Activated CD4-positive, alpha-beta memory T cell treated with anti-CD3 and anti-CD28 coated beads for 36 hours (primary cell): ENCODE measurements at places on chromosomes 2 and 18. TPM values are rescaled to one million over a fixed set of nuclear protein-coding genes. Genes with fewer than 3 reads are reported as not detected.

The SKOR2 gene
- not detected for total RNA-seq

DNA sequence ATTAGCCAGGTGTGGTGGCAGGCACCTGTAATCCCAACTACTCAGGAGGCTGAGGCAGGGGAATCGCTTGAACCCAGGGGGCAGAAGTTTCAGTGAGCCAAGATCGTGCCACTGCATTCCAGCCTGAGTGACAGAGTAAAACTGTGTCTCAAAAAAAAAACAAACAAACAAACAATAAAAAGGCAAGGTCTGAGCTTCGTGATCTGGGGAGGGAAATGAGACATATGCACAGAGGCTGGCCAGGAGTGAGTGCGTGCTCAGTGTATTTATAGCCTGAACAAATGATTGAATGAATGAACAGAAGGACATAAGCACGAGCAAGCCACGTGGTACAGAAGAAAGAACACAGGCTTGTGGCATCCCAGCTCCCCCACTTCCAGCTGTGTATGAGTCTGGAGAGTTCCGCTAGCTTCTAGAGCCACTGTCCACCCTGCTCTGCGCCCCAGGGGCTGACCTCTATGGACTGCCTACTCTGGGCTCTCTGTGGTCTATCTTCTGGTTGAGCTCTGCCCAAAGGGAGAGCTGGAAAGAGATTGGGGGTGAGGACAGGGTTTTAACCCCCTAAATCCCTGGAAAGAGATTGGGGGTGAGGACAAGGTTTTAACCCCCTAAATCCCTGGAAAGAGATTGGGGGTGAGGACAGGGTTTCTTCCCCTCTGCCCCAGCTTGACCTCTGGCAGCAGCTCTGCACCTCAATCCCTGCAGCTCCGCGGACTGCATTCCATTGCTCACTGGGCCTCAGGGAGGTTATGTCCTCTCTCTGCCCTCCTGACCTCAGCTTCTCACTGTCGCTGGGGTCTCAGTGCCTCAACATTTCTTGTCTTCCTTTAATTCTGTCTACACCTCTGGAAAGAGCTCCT is 11.0 kb upstream of the ROCK2 start:
- no peaks in the 10 kb centered on the region for H3K36me3 ChIP-seq
- no peak overlapping the region for H3K4me3 ChIP-seq
- H3K27ac ChIP-seq, result no peak overlapping the region
- DNase-seq, result no peak
- H3K27me3 ChIP-seq, result no peaks in the 10 kb centered on the region

DNA sequence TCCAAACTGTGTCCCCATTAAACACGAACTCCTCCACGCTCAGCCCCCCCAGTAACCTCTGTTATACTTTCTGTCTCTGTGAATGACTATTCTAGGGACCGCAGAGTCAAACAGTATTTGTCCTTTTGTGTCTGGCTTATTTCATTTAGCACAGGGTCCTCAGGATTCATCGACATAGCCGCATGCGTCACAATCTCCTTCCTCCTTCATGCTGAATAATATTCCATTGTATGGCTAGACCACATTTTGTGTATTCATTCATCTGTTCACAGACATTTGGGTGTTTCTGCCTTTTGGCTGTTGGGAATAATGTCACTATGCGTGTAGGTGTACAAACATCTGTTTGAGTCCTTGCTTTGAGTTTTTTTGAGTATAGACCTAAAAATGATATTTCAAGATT is 80.9 kb downstream of the SH3RF3 start:
- DNase-seq, result no peak
- H3K4me1 ChIP-seq, result peaks cover 32% of the 10 kb centered on the region
- peaks cover 57% of the 10 kb centered on the region for H3K27me3 ChIP-seq
- no peak overlapping the region for H3K27ac ChIP-seq
- peaks cover 2% of the 10 kb centered on the region for H3K36me3 ChIP-seq

The DSEL gene
- total RNA-seq, result 0.14 TPM

DNA sequence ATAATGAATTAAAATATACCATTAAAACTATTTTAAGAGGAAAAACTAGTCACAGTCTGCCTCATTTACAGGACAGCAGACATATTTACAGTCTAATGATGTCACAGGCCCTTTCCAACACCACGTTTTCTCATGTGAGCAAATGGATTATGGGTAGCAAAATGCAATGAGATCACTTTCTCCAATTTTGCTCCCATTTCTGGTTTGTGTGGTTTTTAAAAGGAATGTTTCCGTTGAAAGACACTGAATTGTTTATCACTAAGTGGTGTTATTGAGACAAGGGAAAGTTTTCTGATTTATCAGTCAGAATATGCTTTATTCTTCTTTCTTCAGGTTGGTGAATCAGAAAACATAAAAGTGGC is 11.4 kb upstream of the NR4A2 start:
- H3K4me3 ChIP-seq, result no peak overlapping the region
- H3K4me1 ChIP-seq, result peaks cover 42% of the 10 kb centered on the region
- H3K27me3 ChIP-seq, result no peaks in the 10 kb centered on the region
